ENCODE measurements at places on chromosomes 1 and 21. TPM values are rescaled to one million over a fixed set of nuclear protein-coding genes. Genes with fewer than 3 reads are reported as not detected.

CROCC gene
- total RNA-seq = 15.0 TPM

KCNK2 gene
- total RNA-seq = 161 TPM

KRTAP19-3 gene
- total RNA-seq = not detected

MTX1 gene
- total RNA-seq = 37.4 TPM

CRYBG2 gene
- total RNA-seq = not detected

LAMC1 gene
- total RNA-seq = 966 TPM

FAM72C gene
- total RNA-seq = 0.59 TPM

TEX38 gene
- not detected for total RNA-seq

DNA sequence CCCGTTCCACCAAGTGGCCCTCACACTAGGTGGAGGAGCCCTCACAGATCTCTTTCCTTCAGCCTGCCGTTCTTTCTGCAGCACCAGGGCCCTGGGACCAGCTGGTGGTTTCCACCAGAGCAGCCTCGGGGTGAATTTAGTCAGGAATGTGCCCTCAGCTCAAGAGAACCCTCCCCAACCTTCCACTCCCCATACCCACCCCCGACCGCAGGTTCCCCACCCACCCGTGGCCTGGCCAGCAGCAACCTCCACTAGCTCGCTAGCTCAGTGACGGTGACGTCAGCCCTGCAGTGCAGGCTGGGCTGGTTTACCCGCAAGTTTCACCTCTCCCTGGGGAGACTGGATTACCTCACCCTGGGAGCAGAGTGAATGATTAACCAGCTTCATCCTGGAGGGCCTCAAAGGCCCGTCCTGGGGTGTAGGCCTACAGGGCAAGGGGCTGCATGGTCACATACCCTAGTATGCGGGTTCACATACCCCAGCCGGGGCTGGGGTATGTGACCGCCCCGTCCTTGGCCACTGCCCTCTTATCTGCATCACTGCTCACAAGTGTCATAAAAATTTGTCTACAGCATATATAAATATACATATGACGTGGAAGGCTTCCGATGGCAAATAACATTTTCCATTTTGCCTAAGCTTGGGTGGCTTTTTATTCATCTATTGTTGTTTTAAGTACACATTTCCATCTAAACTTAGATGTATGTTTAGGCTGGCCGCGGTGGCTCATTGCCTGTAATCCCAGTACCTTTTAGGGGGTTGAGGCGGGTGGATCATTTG lies 24.5 kb downstream of the ELF3 start:
- DNase-seq = peak; percentile 93

DNA sequence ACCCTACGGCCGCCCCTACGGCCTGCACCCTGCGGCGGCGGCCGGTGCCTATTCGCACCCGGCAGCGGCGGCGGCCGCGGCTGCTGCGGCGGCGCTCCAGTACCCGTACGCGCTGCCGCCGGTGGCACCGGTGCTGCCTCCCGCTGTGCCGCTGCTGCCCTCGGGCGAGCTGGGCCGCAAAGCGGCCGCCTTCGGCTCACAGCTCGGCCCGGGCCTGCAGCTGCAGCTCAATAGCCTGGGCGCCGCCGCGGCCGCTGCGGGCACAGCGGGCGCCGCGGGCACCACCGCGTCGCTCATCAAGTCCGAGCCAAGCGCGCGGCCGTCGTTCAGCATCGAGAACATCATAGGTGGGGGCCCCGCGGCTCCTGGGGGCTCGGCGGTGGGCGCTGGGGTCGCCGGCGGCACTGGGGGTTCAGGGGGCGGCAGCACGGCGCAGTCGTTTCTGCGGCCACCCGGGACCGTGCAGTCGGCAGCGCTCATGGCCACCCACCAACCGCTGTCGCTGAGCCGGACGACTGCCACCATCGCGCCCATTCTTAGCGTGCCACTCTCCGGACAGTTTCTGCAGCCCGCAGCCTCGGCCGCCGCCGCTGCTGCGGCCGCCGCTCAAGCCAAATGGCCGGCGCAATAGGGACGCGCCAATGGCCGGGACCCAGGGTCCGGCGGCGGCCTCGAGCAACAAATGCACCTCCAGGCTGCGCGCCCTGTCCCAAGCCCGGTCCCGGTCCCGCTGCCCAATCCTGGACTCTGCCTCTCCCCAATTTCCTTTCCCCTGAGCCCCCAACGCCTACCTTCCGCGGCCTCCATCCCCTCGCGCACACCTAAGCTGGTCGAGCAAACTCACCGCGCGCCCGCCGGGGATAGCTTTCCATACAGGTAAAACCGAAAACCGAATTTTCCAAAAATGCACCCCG lies 1.8 kb downstream of the FOXD3 start:
- DNase-seq = peak; percentile 63

- DNase-seq = no peak
Observed at GRCh38 chr1:115726161-115726560, 42.4 kb downstream of the CASQ2 start.

GRCh38 chr1:158691907-158692306 lies 5.4 kb upstream of the SPTA1 start:
- DNase-seq = no peak

- DNase-seq = no peak
Observed at GRCh38 chr1:40720493-40720892, 29.0 kb downstream of the NFYC start.

- peak; percentile 46 for DNase-seq
Observed at GRCh38 chr1:98794196-98794886, 132.8 kb downstream of the SNX7 start.

DNA sequence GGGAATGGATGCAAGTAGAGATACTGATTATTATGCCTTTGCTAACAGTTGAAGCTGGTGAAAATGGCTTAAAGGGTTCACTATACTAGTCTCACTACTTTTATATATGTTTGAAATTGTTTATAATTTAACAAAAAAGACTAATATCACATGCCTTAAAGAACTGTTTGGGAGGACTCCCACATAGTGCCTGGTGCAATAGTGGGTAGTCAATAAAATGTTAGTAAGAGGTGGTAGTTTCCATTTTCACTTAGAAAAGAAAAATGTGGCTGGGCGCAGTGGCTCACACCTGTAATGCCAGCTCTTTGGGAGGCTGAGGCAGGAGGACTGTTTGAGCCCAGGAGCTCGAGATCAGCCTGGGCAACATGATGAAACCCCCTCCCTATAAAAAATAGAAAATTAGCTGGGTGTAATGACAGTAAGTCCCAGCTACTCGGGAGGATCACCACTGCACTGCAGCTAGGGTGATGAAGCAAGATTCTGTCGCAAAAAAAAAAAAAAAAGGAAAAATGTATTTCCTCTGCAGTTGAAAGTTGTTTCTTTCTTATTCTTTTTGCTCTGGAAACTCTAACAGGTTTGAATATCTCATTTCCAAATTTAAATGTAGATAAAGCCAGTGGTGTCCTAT lies 24.5 kb downstream of the C21orf91 start:
- no peak for DNase-seq

- peak; percentile 100 for DNase-seq
Observed at GRCh38 chr1:43582162-43582566, 51.5 kb downstream of the PTPRF start.

- DNase-seq = peak; percentile 88
Observed at GRCh38 chr1:111140680-111140967, 601 bp downstream of the CEPT1 start.

DNA sequence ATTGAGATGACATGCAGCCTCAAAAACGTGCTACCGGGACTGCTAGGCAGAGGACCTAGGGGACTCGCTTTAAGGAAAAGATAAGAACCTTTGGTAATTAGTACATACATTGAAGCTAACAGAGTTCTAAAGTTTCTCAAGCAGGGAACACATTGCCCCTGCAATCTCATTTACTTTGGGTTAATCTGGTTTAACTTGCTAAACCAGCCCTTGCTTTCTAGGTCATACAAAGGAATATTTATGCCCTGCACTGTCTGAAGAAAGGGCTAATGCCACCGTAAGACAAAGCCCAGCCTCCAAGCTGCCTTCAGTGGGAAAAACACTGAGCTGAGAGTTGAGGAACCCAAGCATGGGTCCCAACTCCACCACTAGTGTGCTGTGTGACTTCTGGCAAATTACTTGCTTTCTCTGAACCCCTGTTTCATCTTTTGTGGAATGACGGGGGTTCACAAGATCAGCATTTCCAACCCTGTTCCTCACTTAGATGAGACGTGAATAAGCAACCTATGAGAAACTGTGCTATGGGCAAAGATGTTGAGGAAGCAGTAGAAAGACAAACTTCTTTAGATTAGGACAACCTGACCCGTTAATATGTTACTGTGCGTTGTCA lies 66.3 kb downstream of the VWA5B1 start:
- DNase-seq = peak; percentile 26

DNA sequence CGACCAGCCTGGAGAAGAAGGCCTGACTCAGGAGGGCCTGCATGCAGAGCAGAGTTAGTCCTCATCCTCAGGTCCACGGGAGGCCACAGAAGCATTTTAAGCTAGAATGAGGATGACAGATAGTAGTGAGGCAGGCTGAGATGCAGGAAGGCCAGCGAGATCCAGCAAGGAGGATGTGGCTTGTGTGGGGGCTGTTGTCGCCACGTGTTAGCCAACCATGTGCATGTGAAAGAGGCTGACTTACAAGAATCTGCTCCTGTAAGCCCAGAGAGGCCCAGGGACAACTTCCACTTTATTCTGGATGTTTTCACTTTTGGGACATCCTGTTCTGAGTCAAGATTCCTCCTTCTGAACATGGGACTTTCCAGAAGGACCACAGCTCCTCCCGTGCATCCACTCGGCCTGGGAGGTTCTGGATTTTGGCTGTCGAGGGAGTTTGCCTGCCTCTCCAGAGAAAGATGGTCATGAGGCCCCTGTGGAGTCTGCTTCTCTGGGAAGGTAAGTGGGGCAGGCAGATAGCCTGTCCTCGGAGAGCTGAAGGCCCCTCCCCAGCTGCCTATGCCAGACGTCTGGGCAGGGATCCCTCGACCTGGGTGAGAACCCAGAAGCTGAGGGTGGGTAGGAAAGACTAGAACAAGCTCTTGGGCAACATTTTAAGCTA lies at the start of gene SLAMF8:
TSS of gene SLAMF8 (plus strand) at position 433 of the 661 bp plus-strand sequence. CDS start at position 459, 26 bp downstream.
- DNase-seq = no peak

- no peak for DNase-seq
Observed at GRCh38 chr1:101131239-101131843, 105.5 kb upstream of the S1PR1 start.

GRCh38 chr1:32111789-32112188 lies 3.9 kb downstream of the KPNA6 start:
- no peak for DNase-seq

DNA sequence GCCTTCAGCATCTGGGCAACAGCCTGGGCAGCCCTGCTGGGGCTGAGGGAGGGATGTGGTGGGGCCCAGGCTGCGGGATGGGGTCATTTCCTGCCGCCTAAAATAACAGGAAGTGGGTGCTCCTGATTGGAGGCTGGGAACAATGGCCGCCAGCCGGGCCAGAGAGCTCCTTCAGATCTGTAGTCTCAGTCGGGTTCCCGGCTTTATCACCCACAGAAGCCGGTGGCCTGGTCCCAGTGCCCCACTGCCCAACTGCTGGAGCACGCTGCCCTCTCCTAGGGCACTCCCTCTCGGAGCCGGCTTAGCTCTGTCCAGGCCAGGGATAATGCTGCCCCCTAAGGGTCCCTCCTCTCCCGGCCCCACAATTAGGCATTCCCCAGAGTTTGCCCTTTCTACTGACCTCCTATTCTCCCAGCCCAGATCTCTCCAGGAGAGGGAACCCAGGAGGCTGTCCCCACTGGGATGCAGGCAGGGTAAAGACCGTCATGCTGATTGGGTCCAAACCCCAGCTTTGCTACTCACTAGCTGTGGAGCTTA lies 5.1 kb downstream of the MAP7D1 start:
- DNase-seq = peak; percentile 97

GRCh38 chr1:5830771-5831599 lies 161.2 kb downstream of the NPHP4 start:
- peak; percentile 79 for DNase-seq

Measured in osteoblast (primary cell).